ENCODE measurements at places on chromosomes 13 and 19.
A peak's percentile ranks its signal among the peaks of the same experiment; 100 is the strongest.

GRCh38 chr13:24050292-24050711, 110.2 kb upstream of the SPATA13 start:
- DNase-seq = peak; percentile 55

- peak; percentile 20 for DNase-seq
These were observed 26.5 kb downstream of the MAN2B1 start for GRCh38 chr19:12639901-12640613.

GRCh38 chr13:80873589-80873988, 532.7 kb upstream of the SPRY2 start:
- DNase-seq = no peak

DNA sequence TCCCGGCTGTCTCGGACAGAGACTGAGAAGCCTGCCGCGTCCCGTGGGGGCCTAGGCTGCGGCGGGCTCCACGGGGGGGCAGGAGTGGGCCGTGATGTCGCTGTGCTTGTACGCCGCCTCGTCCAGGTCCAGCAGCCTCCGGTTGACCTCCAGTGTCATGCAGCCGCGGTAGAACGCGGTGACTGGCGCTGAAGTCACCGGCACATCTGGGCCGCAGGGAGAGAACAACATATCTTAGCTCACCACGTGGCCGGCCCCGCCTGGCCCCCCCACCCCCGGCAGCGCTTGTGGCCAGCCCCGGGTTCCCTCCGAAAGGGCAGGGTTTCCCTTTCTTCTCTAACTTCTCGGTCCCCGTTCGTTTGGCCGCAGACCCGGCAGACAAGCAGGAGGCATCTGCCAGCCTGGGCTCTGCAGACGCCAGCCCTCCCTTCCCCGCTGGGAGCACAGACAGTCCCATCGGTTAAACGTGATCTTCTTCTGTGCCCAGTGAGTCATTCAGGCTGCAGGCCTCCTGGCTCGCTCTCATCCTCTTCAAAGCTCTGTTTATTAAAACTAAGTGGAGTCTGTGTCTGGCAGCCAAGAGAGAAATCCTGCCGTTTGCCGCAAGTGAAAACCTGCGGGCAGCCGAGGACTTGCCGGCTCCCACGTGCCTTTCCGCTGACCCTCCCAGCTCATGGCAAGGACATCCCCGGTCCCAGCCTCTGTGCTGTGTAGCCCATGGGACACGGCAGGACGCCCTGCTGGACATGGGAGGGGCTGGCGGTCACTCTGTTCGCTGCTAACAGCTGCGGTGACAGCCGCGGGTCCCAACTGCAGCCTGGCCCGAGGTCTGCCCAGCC, 42.8 kb downstream of the GAS6 start:
- peak; percentile 82 for DNase-seq

- no peak for DNase-seq
These were observed 346.5 kb downstream of the FOXO1 start for GRCh38 chr13:40319699-40320579.

- DNase-seq = no peak
These were observed 33.9 kb downstream of the SYDE1 start for GRCh38 chr19:15141143-15141542.

DNA sequence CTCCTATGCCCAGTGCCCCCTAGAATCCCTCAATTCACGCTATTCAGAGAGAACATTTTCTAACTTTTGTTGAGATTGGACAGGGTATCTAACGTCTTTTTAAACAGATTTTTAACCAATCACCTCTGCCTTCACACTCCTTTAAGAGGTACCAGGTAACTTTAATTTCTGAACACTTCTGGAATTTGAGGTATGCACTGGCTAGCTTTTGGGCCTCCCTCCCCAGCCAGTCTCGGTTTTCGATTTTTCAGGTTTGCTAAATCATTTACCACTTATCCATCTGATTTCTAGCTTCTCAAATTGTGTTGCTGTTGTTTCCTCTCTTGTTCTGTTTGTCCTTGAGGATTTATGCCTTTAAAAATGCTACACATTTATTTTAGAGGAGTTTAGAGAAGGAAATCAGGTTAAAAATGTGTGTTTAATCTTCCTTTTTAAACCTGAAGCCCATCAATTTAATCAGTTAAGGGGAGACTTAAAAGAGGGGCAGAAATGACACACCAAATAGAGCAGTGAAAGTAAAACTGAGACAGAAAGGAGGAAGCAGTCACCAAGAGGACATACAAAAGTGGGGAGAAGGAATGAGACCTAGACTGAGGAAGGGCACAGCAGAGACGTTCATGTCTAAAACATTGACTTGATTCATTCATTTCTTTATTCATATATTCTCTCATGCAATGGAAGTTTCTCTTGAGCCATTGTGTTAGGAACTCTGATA, 139.6 kb upstream of the HTR2A start:
- DNase-seq = no peak

GRCh38 chr13:109220631-109221030, 565.8 kb downstream of the IRS2 start:
- DNase-seq = no peak

DNA sequence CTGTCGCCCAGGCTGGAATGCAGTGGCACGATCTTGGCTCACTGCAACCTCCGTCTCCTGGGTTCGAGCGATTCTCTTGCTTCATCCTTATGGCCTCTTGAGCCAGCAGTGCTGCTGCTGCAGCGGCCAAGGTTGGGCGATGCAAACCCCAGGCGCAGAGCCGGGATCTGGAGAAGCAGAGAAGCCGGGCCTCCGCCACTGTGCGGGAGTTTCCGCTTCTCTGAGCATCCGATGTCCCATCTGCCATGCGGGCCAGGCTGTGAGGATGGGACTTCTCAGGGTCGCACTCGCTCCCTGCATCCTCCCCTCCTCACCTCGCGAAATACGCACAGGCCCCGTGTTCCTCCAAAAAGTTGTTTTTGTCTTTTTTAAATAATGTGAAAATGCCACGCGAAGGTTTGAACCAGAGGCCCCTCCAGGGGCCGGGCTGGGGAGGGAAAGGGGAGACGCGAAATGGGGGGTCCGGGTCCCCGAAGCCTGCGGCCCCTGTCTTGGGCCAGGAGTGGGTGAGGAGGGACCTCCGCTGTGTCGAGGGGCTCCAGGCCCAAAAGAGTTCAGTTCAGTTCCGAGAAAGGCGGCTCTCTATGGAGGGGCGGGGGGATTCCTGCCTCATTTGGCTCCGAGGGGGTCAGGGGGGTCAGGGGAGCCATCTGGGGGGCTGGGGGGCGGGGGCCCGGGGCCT, 15.9 kb downstream of the CYTH2 start:
- no peak for DNase-seq

DNA sequence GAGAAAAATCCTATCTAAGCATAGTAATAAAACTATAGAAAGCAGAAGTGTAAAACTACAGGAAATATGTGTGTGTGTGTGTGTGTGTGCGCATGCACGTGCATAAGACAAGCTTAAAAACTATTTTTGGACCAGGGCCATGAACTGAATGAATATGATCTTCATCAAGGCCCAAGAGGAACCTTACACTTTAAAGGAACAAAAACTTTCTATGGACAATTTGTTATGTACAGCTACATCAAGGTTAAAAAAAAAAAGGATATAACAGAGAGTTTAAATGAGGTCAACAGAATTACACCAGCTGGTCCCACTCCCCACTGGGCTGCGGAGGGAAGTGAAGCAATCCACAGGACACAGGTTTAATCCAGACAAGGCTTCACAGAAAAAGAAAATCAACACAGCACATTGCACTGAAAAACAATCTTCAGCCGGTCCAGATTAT, 151.1 kb downstream of the LHFPL6 start:
- no peak for DNase-seq

DNA sequence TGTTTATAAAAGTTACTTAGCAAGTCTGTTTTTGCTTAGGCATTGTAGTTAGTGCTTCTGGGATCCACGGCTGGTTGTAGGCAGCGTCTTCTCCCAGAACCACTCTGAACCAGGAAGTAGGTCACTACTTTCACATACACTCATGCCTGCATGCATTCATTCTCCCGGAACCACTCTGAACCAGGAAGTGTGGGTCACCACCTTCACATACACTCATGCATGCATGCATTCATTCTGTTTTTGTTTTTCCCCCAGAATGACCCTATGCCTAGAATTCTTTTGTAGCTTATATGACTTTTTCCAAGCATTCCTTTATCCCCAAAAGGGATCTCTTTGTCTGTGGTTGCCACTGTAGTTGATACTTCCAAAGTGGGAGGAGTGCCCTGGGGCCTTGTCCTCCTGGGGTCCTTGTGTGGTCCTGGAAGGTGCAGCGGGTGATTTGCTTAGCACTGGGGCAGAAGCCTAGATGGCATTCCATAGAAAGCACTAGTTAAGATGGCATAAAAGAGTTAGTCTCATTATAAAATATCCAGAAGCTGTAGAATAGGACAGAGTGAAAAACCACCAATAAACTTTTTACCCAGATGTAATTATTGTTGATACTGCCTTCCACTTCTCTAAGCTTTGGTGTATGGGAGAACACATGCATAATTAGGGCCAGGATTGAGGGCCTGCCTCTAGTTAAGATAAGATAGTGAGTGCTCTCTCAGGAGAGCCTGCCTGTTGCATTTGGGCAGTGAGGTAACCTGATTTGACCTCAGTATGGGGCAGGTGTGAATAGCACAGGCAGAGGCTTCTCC, 68.6 kb upstream of the TEX29 start:
- DNase-seq = no peak

DNA sequence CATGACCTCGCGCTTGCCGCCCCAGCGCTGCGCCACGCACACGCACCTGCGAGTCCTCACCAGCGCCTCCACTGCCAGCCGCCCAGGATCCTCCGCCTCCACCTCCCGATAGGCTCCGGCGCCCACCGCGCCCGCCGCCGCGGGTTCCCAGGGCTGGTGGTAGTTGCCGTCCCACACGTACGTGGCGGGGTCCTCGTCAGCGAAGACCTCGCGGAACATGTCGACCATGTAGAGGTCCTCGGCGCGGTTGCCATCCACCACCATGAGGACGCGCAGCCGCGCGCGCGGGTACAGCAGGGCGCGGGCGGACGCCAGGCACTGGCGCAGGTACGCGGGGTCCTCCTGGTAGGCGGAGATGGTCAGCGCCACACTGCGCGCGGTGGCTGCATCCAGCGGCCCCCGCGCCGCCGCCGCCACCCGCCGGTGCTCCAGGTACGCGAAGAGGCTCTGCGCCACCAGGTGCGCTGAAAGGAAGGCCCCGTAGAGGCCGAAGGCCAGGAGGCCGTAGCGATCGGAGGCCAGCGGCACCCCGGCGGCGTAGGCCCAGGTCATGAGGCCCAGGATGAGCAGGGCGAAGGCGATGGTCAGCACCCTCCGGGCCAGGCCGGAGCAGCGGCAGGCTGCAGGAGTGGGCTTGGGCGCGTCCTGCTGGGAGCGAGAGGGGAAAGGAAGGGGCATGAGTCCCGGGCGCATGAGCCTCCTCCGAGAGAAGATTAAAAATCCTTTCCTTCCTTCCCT, 4.4 kb downstream of the HAS1 start:
- DNase-seq = no peak

DNA sequence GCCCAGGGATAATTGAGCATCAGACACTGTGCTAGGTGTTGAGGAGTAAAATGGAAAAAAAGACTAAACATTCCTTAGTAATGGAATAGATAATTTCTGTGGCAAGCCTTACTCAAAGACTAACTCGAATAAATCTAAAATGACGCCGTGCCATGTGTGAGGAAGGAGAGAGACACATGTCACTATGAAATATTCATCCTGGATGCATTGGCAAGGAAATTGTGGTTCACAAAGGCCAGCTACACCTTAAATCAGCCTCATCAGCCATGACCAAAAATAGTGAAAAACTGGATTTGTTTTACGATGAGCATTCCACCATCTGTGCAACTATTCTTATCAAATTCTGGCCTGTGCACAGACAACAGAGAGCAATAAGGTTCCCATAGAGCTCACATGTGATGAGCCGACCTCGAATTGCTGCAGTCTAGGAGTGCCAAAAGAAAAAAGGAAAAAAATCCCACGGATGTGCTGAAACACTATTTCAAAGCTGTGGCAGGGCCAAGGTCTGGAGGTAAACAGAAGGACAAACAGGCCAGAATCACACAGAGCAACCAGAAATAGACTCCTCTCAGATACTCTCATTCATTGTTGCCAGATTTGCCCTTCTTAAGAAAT, 505.7 kb downstream of the EFNB2 start:
- DNase-seq = no peak

DNA sequence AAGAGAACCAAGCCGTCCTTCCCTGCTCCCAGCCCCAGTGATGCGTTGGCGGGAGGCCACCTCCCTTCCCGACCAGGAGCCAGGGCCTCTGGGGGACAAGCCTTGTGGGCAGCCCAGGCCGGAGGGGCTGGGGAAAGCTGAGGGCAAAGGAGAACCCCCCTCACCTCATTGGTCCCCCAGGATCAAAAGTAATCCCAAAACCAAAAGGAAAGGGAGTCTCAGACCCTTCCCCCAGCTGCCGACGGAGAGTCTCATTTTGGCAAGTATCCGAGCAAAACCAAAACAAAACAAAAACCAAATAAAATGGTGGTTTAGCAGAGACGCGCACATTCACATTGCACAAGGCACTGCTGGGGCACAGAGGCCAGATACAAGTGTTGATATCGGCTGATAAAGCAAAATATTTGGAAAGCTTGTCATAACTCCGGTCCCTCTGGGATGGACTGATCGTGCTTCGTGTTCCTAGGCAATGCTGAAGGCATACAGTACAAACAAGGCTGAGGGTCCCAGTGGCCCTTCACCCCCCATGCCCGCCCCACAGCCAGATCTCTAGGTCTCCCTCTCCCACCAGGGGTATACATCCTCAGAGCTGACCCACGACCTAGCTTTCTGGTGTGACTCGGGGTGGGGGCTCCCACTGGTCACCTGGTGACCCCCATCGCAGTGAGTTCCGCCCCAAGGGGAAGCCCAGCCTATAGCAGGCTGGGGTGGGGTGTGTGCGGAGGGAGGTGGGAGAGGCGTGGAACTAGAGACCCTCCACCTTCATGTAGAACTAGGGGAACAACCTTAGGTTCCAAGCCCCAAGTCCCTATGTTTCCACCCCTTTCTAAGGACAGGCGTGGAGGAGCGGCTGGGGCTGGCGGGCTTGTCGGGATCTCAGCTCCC, 2.1 kb downstream of the CEBPA start:
- DNase-seq = no peak

- no peak for DNase-seq
These were observed 37.4 kb downstream of the PTPRS start for GRCh38 chr19:5303208-5303607.

- DNase-seq = no peak
These were observed 551.0 kb upstream of the NBEA start for GRCh38 chr13:34391076-34391475.
